ENCODE measurements at places on chromosomes 12 and 14.

GRCh38 chr12:102879144-102879763, 37.8 kb downstream of the PAH start:
- no peak for DNase-seq

- no peak for DNase-seq
These were observed 2.5 kb downstream of the XRCC3 start for GRCh38 chr14:103712633-103713247.

- DNase-seq = peak; percentile 11
These were observed 40.5 kb upstream of the KCNA5 start for GRCh38 chr12:5003025-5003666.

- no peak for DNase-seq
These were observed 13.3 kb upstream of the LMNTD1 start for GRCh38 chr12:25566202-25566949.

DNA sequence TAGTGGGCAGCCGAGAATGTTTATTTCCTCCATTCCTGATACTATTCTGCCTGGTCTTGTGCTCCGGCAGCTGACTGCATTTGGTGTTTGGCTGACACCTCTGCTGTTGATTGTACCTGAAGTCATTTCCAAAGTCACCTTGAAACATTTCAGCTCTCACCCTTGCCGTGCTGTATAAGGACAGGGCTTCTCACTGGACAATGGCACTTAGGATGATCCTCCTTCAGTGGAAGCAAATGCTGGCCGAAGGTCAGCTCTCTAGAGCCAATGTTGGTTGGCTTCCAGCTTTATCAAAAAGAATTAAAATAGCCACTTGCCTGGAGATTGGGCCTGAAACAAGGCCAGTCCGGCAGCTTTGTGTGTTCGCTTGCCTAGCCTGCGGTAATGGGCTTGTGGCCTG, 44.0 kb downstream of the ACACB start:
- DNase-seq = no peak

GRCh38 chr14:105924951-105925591, 398.7 kb downstream of the TMEM121 start:
- no peak for DNase-seq

DNA sequence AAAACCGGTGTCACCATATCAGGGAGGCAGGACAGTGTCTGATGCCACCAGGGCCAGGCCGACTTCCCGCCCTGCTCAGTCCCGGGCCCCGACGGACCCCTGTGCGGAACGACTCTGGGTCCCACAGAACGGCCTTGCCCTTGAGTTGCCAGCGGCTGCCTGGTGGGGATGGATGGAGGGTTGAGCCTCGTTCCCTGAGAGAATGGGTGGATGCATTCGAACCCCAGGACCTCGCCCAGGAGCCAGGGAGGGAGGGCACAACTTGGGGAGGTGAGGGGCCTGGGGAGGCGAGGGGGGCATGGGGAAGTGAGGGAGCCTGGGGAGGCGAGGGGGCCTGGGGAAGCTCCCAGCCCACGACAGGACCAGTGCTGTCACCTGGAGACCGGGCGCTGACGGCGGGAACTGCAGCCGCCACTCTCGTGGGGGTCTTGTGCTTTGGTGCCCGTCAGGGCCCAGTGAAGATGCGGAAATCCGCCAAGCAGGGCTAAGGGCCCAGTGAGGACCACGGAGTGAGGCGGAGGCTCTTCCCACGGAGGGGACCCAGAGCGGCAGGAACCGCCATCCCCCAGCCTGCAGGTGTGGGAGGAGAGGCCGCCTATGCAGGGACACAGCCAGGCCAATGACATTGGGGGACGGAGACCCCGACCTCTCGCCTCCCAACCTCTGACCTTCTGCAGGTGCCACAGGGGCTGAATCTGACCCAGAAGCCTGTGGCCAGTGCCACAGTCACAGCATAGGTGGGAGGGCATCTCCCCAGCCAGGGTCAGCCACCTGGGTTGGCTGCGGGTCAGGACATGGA, 74.4 kb upstream of the GALNT9 start:
- DNase-seq = no peak
